Midbrain (tissue), 1 donor: ENCODE measurements at places on chromosomes 6 and 20.

DNA sequence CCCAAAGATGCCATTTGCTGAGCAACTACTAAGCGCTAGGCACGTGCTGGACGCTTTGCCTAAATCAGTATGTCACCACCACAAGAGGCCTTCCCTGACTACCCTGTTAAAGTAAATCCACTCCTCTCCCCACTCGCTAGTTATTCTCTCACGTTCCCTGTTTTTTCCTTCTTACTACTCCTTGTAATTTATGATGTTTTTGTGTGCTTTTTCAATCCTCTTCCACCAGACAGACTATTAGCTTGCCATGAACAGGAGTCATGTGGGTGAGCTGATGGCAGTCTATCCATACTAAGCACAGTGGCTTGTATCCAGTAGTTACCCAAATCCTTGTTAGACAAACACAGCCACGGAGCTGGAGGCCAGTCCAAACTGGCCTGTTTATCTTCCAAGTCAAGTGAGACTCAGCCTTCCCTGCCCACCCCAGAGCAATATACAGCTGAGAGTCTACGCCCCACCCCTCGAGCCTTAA, 41.2 kb downstream of the C6orf132 start:
- no peak for DNase-seq

DNA sequence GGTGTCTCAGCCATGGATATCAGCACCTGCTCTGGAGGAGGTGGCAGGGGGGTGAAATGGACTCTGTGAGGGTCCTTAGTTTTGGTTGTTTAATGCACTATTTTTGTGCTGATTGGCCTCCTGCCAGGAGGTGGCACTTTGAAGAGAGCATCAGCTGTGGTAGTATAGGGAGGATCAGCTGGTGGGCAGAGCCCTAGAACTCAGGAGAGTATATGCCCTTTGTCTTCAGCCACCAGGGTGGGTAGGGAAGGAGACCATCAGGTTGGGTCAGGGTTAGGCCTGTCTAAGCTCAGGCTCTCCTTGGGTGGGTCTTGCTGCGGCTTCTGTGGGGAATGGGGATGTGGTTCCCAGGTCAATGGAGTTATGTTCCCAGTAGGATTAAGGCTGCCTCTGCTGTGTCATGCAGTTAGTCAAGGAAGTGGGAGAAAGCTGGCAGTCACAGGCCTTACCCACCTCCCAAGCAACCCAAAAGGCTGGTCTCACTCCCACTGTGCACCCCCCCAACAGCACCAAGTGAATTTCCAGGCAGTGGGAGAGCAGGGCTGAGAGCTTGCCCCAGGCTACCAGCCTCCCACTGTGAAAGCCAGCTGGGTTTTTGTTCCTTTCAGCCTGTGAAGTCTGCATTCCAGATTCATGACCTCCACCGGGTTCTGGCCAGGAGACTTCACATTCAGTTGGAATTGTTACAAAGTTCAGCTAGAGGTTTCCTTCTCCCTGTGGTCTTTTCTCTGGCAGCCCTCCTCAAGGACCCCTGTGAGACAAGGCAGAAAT, 5.7 kb upstream of the OSTM1 start:
- no peak for DNase-seq

GRCh38 chr20:58251979-58252591, 23.6 kb upstream of the ANKRD60 start:
- DNase-seq: no peak

DNA sequence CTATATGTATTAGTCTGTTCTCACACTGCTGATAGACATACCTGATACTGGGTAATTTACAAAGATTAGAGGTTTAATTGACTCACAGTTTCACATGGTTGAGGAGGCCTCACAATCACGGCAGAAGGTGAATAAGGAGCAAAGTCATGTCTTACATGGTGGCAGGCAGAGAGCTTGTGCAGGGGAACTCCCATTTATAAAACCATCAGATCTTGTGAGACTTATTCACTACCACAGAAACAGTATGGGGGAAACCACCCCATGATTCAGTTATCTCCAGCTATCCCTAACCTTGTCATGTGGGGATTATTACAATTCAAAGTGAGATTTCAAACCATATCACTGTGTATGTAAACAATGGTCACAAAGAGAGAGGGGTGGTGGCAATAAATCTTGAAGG, 6.6 kb downstream of the CST8 start:
- no peak for DNase-seq

DNA sequence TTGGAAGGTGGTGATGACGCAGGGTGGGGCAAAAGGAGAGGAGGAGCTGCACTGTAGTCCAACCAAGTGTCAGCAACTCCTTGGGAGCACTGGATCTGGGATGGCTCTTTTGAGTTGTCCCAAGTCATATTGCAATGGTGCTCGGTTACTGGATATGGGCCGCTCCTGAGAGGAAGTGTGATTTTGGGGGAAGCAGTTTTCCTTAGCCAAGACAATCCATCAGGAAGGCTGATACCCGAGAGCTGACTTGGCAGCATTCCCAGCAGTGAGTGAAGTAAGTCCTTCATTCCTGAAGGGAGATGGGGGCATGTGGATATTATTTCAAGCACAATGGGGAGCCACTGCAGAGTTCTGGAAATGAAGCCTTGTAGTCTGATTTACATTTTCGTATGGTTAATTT, 354.1 kb downstream of the RFPL4B start:
- DNase-seq: no peak

DNA sequence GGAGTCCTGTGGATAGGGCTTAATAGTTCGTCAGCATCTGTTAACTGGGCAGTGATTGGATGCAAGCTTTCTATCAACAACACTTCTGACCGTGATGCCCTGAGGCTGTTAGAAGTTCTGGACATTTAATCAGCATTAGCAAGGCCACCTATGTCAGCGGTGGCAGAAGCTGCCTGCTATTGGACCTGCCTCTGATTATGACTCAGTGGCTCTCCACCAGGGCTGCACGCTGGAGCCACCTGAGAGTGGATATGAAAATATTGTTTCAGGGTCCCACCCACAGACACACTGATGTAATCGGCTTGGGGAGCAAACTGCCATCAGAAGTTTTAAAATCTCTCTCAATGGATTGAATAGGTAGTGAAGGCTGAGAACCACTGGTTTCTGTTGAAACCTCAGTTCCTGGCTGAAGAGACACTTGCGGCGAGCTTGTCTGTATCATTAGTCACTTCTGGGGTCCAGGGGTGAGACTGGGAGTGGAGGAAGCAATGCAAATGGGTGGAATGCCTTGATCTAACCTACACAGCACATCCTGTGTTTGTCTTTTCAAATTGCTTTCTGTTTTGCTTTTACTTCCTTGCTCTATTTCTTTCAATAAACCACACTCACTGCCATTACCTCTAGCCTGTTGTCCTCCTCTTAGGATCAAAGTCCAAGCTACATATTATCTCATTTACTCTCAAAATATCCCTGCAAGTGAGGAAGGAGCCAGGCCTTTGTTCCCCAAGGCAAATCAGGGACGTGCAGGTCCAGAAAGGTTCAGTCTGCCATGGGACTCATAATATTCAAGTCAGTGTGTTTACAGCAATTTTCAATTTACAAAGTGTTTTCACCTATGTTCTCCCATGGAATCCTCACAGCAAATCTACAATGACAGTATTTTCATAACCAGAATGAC, 4.2 kb downstream of the CLIC5 start:
- DNase-seq: no peak

GRCh38 chr6:8481727-8482126, 46.4 kb upstream of the SLC35B3 start:
- DNase-seq: no peak

DNA sequence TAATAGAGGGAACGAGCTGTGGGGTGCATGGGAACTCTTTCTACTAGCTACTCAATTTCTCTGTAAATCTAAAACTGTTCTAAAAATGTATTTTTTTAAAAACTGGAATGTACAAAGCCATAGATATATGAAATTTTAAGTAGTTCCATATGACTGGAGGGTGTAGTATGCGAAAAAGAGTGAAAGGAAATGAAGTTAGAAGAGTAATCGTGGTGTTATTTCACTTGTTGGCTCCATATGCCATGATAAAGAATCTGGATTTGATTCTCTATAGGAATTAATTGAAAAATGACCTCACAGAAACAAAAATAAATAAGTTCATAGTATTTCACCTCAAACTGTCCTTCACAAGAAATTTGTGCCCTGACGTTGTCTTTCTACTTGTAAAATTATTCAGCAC, 500.2 kb downstream of the TENT5A start:
- DNase-seq: no peak

DNA sequence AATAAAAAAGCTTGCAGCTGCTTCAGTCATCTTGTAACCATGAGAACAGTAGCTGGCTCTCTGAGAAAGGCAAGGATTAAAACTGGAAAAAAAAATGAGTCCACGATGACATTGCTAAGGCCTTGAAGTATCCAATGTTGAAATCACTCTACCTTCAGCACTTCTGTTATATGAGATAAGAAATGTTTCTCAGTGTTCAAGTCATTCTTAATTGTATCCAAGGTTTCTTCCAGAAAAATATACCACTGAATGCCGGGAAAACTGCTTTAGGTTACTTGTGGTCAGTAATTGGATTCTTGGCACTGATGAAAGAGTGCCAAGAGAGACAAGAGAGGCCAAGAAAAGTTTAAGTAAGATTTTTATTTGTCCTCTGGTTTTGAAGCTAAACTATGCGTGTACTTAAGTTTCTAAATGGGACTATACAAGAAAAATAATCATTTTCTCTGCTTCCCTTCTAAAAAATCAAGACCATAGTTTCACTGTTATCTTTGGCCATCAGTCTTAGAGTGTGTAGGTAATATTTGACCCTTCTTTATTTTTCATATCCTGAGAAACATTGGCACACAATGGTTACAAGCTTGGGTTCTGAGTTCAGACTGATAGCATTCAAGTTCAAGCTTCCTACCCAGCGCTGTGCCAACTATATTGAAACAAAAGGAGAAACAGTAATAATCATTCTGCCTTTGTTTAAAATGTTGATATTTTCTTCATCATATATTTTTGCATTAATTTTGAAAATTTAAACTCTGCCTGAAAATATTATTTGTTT, 84.6 kb downstream of the TRDN start:
- no peak for DNase-seq

GRCh38 chr20:54122681-54123586, 50.9 kb downstream of the CYP24A1 start:
- no peak for DNase-seq

DNA sequence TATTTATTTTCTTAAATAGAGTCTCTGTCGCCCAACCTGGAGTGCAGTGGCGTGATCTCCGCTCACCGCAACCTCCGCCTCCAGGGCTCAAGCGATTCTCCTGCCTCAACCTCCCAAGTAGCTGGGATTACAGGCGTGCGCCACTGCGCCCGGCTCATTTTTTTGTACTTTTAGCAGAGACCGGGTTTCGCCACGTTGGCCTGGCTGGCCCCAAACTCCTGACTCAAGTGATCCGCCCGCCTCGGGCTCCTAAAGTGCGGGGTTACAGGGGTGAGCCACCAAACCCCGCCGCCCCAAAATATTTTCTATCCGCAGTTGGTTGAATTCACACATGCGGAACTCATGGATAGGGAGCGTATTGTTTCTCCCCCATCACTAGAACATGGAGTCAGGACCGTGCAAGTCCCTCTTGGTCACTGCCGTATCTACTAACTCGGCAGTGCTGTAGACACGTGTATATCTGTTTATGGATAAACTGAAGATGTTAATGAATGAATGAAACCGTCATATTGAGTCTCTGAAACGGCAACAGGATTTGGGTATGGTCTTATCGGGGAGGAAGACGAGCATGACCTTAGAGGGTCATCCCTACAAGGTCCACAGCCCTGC, 904 bp downstream of the MKKS start:
- DNase-seq: no peak

GRCh38 chr20:20740541-20740940, 28.1 kb upstream of the RALGAPA2 start:
- DNase-seq: no peak

- DNase-seq: peak; percentile 50
Measured at GRCh38 chr20:38804682-38805501, 605 bp upstream of the PPP1R16B start.

DNA sequence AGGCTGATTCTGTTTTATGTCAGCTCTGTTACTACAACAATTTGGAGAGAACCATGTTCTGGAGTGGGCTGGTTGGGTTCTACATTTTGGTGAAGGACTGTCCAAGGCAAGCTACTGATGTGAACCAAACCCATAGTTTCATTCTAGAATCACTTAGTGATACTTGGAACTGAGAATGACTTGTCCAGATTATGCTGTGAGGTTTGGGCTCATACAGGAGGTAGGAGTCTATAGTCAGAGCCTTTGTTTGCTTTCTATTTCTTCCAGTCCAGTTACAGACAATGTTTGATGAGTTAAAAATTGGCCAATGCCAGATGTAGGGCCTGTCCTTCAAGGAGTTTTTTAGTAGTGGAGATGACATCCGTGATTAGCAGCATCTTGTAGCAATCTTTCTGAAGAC, 97.9 kb downstream of the LRRC1 start:
- no peak for DNase-seq
